ENCODE measurements at places on chromosomes 7 and 10.

GRCh38 chr10:70950037-70950436 is 61.7 kb upstream of the PCBD1 start:
- DNase-seq: no peak

- DNase-seq: no peak
Measured at GRCh38 chr7:14690075-14690474, 212.5 kb downstream of the DGKB start.

- no peak for DNase-seq
Measured at GRCh38 chr7:114854369-114854768, 67.5 kb upstream of the MDFIC start.

GRCh38 chr7:78020136-78020873 is 221.7 kb downstream of the PHTF2 start:
- DNase-seq: peak; percentile 78

DNA sequence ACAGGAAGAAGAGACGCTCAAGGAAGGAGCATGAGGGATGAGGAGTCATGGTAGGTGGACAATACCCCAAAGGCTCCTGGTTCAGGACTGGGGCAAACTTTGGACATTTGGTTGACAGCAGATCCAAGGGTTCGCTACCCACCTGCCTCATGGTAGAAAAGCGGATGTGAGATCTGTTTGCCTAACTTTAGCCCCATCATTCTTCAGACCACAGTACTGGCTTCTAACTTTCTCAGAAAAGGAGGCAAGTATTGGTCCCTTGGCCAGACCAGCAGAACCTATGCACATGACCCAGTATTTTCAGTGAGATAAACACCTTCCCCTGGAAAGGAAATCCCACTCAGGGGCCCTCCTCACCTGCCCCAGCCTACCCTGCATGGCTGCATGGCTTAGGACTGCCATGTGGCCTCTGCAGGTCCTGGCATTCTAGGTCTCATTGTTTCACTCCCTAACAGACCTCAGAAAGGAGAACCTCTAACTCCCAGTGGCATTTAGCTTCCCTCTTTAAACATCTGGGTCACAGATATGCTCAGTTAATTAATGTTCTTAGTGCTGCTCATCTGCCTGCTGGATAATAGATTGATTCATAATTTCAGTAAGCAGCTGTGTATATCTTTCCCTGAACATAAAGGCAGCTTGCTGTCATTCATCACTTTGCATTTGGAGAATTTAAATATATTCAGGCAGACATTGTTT is 574.1 kb downstream of the GALNT17 start:
- DNase-seq: no peak

DNA sequence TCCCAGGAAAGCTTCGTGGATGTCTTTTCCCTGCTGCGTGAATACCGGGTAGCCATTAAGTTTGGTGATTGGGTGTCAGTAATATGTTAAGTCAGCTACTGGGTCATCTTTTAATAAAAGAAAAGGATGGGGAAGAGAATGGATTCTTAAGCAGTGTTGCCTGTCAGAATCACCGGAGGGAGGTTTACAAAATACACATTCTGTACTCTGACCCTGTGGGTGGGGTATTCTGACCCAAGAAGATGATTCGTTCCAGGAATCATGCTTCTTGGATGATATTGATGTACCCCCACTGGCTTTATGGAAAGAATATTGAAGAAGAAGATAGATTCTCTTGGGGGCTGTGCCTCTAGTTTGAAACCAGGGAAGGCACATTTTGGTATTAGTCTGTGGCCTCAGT is 18.3 kb downstream of the SGPL1 start:
- DNase-seq: no peak

DNA sequence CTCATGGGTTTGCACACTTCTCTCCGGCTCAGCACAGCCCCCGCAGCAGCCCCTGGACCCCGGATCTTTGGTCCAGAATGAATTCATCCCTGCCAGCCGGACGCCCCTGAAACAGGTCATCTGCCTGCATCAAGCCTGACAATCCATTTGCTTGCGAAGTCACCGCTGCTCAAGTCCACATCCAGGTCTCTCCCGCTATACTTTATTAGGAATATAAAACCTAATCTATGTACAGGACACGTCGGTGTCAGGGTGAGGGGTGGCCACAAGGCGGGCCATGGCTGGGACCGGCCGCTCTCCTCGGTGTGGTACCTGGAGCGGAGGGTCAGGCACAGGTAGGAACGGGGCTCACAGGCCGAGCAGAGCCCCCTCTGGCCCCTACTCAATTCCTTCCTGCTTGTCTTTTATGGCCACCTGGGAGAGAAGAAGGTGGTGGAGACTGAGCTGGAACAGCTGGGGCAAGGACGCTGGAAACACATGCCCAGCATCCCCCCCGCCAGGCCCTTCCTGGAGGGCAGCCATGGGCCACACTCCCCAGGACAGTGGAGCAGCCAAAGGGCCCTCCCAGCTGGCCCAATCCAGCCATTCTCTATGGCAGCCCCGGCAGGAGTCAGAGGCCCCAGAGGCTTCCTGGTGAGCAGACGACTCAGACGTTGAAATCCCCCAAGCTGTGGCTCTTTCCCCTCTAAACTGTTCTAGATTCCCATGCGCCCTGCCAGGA is 5.3 kb downstream of the POLR2J start:
- no peak for DNase-seq

DNA sequence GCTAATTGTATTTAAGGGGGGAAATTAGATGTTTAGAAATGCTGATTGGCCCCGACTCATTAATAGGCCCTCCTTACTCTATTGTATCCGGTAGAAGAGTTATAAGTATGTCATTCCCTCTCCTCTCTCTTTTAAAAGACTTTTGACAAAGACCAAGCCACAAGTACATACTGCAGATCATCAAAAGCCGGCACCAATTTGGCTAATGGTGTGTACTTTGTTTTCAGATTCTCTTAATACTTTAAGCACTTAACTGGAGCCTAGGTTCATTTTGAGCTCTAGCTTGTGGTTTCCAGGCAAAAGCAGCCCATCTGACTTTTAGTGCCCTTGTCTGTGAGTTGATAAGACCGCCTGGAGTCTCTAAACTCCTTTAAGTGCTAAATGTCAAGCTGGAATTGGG is 210.0 kb upstream of the LYZL1 start:
- peak; percentile 74 for DNase-seq

- no peak for DNase-seq
Measured at GRCh38 chr10:43084812-43085211, 7.9 kb downstream of the RET start.

DNA sequence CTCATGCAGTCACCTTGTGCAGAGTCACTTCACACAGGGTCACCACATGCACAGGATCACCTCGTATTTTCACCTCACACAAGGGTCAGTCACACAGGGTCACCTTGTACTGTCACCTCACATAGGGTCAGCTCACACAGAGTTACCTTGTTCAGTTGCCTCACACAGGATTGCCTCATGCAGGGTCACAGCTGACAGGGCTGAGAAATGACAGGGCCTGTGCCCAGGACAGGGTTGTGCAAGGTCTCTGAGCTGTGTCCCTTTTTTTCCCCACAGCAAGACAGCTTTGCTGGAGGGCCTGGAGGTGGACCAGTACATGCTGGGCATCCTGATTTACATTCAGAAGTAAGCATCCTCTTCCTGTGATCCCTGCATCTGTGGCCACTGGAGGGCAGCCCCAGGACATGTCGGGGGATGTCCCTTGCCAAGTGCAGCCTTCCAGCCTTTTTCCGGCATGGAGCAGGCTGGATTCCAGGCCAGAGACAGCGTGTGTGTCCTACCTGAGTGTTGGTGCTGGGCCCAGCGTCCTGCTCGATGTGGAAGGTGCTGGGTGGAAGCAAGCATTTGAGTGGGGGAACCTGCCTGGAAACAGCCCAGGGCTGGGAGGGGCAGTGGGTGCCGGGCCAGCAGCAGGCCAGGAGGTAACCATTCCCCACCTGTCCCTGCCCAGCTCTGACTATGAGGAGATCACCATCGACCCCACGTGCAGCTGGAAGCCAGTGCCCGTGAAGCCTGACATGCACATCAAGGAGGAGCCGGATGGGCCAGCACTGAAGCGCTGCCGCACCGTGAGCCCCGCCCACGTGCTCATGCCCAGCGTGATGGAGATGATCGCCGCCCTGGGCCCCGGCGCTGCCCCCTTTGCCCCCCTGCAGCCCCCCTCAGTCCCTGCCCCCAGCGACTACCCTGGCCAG is 16.3 kb downstream of the ZMIZ2 start:
- DNase-seq: no peak

GRCh38 chr10:6763423-6763822 is 183.3 kb upstream of the PRKCQ start:
- DNase-seq: no peak

DNA sequence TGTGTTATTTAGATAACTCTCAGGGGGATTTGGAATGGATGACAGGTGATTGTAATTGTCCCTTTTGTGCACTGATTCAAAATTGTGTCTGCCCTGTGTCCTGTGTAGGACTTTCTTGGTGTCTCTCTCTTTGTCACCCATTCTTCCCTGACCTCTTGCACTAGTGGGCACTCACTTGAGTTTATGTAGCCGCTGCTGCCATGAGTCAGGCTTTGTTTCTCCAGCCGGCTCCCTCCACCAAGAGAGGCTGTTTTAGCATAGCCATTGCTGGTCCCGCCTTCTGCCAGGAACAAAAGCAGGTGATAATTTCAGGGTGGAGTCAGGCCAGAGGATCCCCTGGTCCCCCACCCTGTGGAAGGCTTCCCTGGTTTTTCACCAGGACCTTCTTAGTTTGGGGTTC is 8.4 kb downstream of the COL17A1 start:
- peak; percentile 71 for DNase-seq

DNA sequence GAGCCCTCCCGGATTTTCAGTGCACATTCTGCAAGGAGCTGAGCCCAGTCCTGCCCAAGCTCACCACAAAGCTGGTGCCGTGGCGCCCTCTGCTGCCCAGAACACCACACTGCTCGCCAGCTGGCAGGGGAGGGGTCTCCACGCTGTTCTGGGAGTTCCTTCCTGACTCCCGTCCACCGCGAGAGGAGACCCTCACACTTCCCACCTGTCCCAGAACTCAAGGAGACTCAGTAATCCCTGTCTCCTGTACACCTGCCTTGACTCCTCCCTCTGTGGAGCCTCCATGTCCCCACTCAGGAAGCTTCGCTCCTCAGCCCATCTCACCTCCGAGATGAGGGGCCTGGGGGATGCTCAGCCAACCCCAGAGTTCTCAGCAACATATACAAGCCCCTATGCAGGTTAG is 11.3 kb downstream of the C10orf105 start:
- DNase-seq: peak; percentile 2

GRCh38 chr10:89206402-89207180 is 526 bp downstream of the CH25H start:
- peak; percentile 2 for DNase-seq

- no peak for DNase-seq
Measured at GRCh38 chr10:28367929-28368484, 65.1 kb upstream of the MPP7 start.

DNA sequence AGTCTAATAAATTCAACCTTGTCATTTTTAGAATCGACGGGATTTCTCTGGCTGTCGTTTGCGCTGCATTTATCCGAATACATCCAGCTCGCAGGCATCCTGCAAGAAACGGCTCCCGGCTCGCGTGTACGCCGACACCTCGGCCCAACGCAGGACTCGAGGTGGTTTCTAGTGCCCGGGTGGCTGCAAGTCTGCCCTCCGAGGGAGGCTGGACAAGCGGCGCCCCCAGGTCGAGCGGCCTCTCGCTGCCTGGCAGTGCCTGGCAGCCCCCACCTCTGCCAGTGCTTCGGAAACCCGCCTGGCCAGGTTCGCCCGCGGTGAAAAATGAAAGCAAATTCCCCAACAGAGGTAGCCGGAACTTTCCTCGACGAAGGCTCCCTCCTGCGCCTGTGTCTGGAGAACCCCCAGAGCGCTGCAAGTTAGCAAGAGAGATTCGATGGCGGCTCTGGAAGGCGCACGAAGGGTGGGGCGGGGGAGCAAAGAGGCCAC is 5.7 kb upstream of the ZNF503 start:
- no peak for DNase-seq

- DNase-seq: no peak
Measured at GRCh38 chr7:5005066-5005465, 40.6 kb upstream of the RBAK start.

DNA sequence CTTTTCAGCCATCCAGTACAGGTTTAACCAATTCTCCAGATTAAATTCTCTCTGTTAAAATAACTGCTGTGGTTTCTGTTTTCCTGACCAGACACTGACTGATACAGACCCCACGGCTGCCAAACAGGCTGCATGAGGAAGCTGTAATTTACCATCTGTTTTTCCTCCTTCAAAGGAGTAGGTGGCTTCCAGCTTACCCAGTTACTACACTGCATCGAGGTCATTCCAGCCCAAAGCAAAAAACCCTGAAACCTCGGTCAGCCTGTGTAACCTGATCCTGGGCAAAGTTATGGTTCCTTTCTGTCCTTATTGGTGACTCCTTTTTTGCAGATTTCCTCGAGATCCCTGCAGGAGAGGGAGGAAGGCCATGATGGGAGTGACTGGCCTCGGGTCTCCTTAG is 27.9 kb upstream of the LOXL4 start:
- DNase-seq: no peak

DNA sequence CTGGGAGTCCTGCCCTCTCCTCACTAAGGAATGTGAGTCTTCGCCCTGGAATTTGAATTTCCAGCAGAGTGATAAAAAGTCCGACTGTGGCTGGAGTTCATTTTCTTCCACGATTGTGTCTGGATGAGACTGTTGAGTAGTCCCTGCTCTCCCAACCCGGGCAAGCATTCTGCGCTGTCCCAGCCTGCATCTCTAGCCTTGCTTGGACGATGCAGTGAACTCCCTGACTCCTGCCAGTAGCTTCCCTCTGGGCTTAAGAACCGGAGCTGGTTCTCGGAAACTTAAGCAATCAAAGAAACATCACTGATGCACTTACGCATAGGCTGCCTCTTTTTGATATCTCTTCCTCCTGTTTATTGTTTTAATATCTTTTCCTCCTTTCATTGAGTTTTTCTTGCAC is 116.0 kb upstream of the FZD8 start:
- no peak for DNase-seq

DNA sequence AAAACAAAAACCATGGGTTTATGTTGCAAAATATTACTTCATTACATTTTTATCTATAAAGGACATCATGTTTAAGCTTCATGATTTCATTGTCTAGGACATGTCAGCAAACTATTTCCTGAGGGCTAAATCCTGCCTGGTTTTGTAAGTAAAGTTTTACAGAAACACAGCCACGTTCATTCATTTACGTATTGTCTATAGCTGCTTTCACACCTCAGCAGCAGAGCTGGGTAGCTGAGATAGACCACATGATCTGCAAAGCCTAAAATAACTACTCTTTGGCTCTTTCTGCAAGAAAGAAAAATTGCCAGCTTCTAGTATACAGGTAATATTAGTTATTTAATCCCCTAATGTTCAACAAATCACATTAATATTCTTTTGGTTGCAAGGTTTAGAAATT is 12.7 kb upstream of the PIP4K2A start:
- no peak for DNase-seq

DNA sequence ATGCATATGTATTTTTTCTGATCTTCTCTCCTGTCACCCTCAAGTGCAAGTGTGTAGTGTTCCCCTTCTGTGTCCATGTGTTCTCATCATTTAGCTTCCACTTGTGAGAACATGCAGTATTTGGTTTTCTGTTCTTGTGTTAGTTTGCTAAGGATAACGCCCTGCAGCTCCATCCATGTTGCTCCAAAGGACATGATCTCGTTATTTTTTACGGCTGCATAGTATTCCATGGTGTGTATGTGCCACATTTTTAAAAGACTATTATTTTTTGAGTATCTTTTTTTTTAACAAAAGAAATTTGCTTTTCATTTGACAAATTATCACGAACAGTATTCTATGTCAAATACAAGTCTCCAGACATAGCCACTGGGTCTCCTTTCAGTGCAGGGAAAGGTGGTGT is 110.1 kb upstream of the ZNF746 start:
- no peak for DNase-seq

Measured in DMS79 treated with DMSO at 0.1 percent for 48 hours (cell line).